ENCODE measurements at places on chromosomes 1 and 21.
A peak's percentile ranks its signal among the peaks of the same experiment; 100 is the strongest.

- DNase-seq, result no peak
Observed at GRCh38 chr1:200873671-200874397, 1.1 kb downstream of the GPR25 start.

DNA sequence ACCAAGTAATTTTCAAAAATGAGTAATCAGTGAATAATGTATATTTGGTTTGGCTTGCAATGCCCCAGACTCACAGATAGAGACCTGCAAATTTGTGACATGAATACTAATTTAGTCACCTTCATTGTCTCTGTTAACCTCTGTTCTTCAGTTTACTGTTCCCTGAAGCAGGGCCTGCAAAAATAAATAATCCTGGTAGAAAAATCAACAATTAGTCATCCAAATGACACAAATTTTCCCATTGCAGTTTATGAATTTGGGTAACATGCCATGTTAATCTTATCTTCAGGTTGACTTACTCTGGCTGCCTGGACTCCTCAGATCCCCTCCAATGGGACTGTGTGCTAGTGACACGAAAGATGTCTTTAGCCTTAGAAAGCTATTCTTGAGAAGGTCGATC lies 289.5 kb downstream of the PAPPA2 start:
- no peak for DNase-seq

GRCh38 chr1:35640380-35641232 lies 720 bp downstream of the PSMB2 start:
- DNase-seq, result peak; percentile 31

DNA sequence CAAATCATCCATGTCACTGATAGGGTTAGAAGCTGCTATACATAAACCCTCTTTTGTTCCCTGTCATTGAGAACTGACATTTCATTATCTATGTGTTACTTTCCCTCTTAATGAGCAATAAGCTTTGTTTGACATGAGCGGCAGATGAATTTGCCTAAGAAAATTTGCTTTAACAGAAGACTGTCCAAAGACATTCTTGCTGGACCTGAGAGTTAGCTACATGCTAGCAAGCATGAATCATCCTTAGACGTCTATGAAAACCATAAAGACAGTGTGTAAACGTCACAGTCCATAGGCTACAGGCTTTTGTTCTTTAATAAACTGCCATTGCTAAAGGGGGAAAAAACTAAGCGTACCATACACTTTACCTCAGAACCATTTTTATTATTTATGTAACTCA lies 73.1 kb downstream of the TNFSF4 start:
- DNase-seq, result no peak

DNA sequence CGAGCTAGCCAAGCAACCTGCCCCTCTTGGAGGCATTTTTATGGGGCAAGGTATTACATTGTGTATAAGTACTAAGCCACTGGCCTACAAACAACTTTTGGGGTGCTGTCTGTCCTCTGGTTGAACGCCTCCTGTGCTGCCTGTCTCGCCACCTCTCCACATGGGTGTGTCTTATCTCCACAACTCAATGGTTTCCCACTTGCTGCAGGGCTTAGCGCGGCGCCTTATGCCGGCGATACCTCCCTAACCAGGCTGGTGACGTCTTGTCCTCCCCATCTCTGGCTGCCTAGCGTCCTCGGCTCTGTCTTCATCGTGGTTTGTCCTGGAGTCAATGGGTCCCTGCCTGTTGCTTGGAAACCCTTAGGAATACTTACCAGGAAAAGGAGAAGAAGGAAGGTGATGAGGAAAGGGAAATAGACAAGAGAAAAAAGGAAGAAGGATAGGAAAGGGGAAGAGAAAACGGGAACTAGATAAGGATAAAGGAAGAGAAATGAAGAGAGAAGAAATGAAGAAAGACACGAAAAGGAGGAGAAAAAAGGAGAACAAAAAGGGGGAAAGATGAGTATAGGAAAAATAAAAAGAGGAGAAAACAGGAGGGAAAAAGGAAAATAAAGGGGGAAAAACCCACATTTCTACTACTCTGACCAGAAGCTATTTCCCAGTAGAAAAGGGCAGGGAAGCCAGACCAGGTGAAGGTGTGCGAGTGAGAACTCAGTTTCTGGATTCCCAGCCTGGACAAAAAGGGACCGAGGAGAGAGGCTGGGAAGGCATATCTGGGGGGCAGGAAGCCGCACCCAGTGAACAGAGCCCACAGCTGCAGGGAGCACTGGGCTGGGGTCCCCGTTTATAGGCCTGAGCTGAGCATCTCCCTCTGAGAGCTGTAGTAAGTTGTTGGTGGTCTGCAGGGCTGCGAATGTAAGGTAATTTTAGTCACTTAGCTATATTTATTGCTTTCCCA lies 86.2 kb downstream of the CLIC6 start:
- no peak for DNase-seq
